ENCODE measurements at places on chromosomes 5 and 9.

DNA sequence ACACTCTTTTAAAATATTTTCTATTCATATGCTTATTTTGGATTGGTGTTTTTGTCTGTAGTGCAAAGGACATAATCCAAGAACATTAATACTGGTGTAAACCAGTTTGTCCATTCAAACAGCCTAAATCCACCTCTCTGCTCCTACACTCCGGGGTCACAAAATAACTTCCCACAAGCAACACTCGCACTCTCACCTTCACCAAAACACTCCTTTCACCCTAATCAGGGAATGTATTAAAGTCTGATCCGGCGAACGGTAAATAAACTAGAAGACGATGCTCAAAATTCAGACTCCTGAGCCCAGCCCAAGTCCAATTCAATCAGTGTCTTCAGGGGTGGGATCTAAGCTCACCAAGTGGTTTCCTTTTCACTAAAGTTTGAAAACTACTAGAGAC is 649 bp downstream of the AP3B1 start:
- no peak for DNase-seq

DNA sequence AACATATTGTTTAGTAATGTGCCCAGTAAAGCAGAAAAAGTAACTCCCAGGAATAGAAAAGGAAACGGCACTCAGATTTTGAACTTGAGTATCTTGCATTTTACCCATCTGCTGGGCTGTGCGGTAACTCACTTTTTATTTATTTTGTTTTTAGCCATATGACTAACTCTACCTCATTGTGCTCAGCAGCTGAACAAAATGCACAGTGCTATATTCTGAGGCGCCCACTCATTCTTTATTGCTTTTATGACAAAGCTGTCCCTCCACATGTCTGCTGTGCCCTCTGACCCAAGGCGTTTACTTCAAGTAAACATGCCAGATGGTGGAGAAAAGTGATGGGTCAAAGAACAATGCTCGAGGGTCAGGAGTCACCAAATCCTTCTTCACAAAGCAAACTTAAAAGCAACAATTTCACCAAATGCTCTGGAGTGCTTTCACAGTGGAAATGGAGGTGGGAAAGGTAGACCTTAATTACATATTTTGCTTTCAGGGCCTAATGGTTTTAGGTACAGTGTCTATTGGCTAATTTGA is 215.2 kb upstream of the ELAVL2 start:
- DNase-seq = no peak

DNA sequence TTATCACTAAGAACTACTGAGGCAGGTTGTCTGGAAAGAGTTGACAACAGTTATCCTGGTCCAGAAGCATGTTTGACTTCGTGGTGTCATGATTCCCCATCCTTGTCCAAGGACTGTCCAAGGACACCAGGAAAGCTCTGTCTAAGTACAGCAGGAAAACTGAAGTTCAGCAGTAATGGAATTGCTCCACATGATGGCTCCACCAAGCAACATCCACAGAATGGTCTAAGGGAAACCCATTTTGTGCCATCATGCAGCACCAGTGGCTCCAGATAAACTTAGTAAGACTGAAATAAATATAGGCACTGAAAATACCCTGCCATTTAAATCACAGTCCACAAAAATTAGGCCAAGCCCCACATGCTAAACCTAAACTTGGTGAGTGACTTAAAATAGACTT is 192.8 kb downstream of the CDH18 start:
- no peak for DNase-seq

GRCh38 chr9:86705490-86705889 is 241.8 kb downstream of the GAS1 start:
- DNase-seq = no peak

DNA sequence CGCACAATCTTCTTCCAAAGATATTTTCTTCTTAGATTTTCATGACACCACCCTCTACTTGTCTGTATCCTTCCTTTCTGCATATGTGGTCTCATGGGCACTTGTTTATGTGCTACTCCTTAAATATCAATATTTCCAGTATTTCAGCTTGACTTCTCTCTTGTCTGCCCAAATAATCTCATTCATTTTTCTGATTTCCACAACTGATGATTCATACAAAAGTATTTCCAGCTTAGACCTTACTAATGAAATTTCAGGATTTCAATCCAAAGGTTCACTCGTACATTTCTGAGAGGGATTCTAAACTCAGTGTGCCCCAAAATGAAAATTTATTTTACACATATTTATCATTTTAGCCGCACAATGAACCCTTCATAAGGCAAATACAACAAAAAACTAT is 928.9 kb upstream of the C9orf72 start:
- no peak for DNase-seq

DNA sequence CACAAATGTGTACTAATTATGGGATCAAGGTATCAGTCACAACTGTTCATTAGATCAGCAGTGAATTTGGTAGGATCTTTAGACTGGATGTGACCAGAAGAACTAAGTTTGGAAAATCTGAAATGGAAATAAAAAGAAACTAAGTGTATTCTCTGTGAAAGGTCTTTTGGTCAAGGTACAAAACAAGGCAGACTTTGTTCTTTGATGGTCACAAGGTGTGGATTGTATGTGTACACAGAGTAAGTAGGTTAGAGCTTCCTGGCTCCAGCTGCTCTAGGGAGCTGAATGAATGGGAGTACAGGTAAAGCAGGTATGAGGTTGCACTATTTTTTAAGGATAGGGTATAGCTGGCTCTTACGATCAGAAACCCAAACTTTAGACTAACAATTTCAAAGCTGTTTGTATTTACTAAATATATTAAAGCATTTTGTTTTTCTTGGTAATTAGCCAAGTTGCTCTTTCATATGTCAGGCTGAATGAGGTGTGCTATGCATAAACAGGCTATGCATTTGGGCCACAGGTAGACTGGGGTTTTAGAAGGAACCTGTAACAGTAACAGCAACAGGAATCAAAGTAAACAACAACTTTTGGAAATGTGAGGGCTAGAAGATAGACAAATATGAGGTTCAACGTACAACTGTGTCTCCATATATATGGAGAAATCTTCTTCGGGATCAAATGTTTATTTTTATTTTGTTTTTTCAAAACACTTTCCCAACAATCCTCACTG is 32.5 kb downstream of the FAM169A start:
- no peak for DNase-seq

DNA sequence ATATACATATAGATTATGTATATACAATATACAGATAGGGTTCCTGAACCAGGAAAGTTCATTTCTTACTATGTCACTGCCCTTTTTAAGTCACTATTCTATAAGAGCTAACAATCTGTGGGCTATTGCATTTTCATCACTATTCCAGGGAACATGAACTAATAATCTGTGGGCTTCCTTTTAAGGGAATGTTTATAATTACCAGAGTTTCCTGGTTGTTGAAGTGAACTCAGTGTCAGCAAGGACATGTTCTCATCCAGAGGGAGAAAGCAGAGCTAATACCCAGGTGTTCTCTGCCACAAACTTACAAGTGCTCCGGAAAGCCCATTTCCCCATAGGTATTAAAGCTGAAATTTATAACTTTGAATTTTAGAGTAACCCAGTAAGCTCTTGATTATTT is 69.6 kb downstream of the CWC27 start:
- no peak for DNase-seq

DNA sequence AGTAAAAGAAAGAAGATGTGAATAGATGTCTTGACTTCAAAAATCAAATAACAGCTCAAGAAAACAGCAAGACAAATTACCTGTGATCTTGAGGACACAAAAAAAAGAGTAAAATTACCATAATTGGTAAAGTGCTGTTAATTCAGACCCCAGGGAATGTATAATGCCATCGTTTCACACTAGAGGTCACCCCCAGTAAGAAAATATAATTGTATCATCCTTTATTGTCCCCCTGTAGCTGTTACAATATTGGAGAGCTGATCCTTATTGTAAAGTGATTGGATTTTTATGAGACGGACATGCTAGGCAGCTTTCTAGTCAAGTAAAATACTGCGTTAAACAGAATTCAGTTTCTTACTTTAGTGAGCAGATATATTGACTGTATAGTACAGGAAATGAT is 377.0 kb downstream of the TLE1 start:
- DNase-seq = no peak

GRCh38 chr9:35552376-35552775 is 52.7 kb upstream of the TESK1 start:
- no peak for DNase-seq

All from stimulated activated CD8-positive, alpha-beta memory T cell treated with anti-CD3 and anti-CD28 coated beads, Interleukin-2, amount 100 ng/mL, for 1 hour (primary cell).